ENCODE measurements at places on chromosomes 7 and 10. TPM values are rescaled to one million over a fixed set of nuclear protein-coding genes. Genes with fewer than 3 reads are reported as not detected.

The IL2RA gene
- 0.92 TPM for polyA plus RNA-seq

The INMT gene
- 6.9 TPM for polyA plus RNA-seq

The SEMA3D gene
- 8.5 TPM for polyA plus RNA-seq

The TET1 gene
- 13.2 TPM for polyA plus RNA-seq

- DNase-seq, result no peak
Observed at GRCh38 chr7:39375047-39375873, 190.9 kb upstream of the YAE1 start.

DNA sequence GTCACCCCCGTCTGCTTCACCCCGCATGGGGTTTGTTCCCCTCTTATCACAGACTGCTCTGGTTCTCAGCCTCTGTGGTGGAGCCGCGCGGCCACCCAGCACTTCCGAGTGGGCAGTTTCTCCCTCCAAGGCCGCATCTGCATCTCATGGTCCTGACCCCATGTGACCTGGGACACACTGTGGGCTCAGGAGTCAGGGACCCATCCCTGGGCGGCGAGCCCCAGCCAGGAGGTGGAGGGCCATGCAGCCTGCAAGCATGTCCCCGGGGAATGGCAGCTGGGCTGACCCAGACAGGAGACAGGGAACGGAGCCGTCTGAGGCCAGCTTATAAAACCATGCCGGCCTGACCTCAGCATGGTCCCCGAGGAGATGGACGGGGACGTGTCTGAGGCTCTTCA is 25.2 kb upstream of the TTYH3 start:
- no peak for DNase-seq

- DNase-seq, result no peak
Observed at GRCh38 chr10:130336617-130337304, 200.6 kb downstream of the GLRX3 start.

DNA sequence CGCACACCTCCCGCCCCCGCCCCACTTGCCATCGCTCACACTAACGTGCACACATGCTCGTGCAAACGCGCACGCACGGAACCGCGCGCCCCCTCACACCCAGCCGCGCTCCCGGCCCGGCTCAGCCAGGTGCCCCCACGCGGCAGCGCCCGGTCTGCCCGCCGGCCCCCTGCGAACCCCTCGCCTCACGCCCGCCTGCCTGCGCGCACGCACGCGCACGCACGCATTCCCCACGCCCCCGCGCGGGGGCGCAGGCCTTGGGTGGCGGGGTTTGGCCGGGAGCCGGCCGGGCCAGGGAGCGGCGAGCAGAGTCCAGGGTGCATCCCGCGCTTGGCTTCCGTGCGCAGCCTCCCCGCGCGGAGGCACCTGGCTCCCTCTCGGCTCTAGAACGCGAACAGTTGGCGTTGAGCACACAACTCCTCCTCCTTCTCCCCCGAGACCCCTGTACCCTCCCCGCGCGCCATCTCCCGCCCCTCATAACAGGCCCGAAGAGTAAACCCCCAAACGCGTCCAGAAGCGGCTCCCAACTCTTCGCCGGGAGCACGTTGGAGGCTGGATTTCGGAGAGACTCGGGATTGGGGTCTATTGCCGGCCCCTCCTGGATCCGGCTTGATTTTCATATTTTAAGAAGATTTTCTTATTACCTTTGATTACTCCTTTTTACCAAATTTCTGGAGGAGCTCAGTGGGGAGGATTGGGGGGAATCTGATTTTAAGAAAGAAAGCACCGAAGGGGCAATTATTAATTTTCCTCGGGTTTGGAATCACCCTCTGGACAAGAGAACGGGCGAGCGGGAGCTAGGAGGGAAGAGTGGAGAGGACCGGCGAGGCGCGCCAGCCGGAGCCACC is 527 bp upstream of the SORCS3 start:
- DNase-seq, result peak; percentile 22

DNA sequence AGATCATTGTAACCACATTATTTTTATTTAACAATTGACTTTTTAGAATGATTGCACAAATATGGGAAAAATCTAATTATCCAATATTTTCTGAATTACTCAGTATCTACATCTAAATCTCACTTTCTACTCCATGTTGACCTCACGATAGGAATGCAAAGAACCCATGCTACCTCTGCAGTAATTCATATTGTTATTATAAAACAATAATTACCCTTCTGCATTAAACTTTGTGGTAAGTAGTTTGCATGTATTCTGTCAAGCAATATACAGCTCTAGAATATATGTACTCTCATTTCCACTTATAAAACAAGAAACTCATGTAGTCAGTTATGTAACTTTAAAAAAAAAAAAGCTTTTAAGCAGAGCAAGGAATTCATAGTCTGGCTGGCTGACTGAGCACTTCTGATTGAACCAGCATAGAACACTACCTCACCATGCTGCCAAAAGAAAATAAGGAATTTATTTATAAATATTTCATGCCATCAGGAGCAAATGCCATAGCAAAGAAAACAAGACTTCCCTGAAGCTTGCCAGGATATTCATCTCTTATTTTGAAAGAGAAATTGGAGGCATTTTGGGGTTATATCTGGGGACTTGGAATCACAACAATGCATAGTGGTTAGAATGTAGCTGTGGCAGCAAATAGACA is 895.7 kb downstream of the XPNPEP1 start:
- DNase-seq, result no peak

DNA sequence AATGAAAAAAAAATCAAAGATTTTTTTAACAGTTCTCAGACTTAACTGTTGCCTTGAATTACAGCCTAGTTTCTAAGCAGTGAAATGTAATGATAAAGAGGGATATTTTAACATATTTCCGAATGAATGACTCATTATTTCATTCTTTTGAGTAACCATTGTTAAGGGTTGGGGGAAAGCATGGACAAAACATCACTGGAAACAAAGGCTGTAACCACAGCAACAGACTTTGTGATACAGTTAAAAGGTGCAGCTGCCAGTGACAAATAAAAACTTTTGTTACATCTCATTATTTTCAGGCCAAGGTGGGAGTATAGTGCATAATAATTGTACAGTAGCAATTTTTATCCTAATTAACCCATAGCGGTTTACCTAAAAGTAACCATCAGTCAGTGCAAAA is 172.6 kb downstream of the LRRTM3 start:
- DNase-seq, result no peak

GRCh38 chr7:102834999-102835398 is 77.8 kb upstream of the LRRC17 start:
- no peak for DNase-seq

DNA sequence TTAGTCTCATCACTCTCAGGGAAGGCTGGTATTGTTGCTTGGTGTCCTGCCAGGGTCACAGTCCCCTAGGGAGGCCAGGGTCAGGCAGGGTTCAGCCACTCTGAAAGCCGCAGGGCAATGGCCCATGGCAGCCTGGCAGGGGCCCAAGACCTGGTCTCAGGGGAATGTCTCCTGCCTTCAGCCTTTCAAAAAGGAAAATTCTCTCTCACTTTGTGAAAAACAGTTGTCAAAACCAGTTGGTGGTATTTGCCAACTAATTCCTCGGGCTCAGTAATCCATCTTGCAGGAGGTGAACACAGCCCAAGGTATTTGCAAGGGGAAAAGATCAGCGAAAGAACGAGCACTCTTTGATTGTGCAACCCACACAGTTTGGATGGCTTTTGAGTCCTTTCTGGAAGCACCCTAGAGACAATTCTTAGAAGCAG is 101.5 kb downstream of the JCAD start:
- DNase-seq, result no peak

- no peak for DNase-seq
Observed at GRCh38 chr7:99399597-99399996, 8.8 kb downstream of the PDAP1 start.

The NME8 gene
- polyA plus RNA-seq, result 0.41 TPM

Data from muscle of back (tissue), 13 donors.